MG63 (cell line): ENCODE measurements at places on chromosomes 13 and 19.

DNA sequence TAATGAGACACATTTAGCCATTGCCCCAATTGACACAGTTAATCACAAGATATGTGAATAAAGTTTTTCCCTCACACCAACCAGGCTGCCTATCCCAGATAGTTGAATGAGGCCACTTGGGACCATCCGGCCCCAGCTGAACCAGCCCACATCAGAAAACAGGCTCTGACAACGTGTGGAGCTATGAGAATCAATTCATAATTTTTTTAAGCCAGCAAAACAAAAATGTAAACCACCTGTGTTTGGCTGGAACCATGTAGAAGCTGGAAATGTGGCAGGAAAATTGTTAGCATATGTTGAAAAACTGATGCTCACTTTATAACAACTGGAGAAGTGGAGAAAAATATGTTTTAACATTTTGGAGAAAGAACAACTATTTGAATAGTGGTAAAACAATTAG lies 1161.3 kb downstream of the SLITRK1 start:
- no peak for DNase-seq

DNA sequence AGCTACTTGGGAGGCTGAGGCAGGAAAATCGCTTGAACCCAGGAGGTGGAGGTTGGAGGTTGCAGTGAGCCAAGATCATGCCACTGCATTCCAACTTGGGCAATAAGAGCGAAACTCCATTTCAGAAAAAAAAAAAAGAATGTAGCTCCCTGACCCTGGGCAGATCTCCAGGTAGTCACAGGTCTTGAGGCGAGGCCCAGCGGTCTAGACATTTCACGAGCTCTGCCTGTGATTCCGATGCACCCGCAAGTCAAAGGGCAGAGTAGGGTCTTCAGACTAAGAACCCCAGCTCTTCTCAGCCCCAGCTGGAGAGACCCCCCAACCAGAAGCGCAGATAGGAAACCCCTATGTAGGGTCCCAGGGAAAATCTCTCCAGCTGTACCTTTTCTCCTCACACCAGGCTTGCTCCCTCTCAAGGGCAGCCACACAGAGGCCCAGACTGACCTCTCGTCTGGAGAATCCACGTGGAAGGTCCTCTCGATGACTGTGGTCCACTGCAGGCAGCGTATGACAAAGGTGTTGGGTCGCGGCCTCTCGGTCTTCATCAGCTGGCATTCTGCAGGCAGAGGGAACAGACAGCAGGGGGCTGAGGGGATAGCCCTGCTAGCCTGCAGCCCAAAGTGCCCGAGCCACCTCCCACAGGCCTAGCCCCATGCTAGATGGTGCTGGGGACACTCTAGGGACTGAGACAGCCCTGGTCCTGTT lies 28.4 kb upstream of the CCNP start:
- DNase-seq: no peak

GRCh38 chr13:75326173-75327134 lies 155.5 kb downstream of the TBC1D4 start:
- DNase-seq: no peak

- DNase-seq: no peak
Observed at GRCh38 chr13:40026174-40026585, 370.7 kb downstream of the COG6 start.

- peak; percentile 59 for DNase-seq
Observed at GRCh38 chr19:51690454-51691073, 2.6 kb upstream of the SPACA6 start.

- peak; percentile 92 for DNase-seq
Observed at GRCh38 chr19:51799034-51799773, 4.2 kb downstream of the FPR3 start.
